NCI-H510A treated with DMSO at 0.1 percent for 48 hours (cell line): ENCODE measurements at places on chromosomes 12 and 14.

DNA sequence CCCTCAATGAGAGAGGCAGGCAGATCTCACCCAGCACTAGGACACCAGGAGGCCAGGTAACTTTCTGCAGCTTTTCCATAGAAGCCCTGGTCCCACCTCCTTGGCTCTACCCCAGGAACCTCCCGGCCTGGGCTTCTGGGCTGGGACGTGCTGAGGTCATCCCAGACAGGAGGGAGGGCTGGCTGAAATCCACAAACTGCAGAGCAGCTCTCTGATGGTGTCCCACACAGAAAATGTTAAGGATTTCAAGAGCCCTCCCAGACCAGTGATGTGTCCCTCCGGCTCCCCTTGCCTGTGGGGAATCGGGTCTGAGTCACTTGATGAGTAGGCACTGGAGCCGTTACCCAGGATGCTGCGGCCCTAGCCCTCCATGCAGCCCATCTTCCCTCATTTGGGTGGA is 124.1 kb downstream of the ESRRB start:
- DNase-seq, result no peak

DNA sequence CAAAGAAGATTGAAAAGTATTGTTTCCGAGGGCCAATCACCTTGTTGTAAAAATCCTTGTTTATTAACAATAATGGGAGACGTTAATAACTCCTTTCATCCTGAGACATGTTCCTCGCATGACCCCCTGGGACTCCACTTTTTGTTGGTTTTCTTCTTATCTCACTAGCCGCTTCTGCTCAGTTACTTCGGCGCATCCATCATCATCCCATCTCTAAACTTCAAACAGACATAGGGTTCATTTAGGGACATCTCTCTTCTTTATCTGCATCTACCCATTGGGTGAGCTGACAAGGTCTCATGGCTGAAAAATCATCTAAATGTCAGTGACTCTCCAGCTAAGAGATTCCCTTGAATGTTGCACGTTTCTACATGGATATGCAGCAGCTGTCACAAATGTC is 252.2 kb downstream of the ANO2 start:
- no peak for DNase-seq

DNA sequence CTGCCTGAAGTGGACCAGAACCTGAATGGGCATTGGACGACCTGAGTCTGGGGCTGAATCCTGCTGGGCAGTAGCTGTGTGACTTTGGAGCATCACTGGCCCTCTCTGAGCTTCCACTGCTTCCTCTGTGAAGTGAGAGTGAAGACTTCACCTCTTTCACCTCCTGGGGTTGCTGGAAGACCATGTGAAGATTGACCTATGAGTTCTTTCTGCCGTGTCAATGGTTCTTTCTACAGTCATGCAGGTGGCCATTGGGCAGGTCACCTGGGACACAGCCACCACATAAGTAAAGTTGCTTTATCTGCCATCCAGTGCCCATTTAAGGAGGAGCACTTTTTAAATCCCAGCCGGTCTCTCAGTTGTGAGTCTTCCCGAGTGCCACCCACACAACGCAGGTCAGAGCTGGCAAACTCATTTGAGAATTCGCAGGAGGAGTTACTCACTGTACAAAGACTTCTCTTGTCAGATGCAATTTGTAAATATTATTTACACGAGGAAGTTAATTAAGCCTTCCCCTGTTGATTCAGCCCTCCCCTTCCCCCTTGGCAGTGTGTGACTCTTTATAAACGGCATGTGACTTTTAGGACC is 74.8 kb upstream of the TCL1B start:
- DNase-seq, result no peak

DNA sequence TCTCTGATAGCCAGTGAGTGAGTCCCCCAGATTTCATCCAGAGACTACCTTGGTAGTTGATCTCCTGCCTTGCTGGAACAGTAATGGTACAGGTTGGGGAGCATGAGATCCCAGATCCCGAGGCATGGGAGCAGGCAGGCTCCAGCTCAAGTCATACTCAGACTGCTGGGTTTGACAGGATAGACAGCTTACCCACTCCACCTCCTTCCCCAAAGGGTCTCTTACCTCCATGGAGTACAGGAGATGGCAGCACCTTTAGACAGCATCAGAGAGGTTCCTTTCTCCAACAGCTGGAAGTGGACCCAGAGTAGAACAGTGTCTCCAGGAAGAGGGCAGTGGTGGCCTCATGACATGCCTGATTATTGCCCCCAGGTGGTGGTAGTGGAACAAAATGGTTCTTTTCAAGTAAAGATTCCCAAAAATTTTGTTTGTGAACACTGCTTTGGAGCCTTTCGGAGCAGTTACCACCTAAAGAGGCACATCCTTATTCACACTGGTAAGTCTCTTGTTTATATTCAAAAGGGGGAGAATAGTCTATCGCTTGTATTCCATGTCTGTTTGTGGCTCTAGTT is 4.9 kb upstream of the CSAD start:
- no peak for DNase-seq

GRCh38 chr14:26870722-26871617 is 273.1 kb upstream of the NOVA1 start:
- no peak for DNase-seq

GRCh38 chr14:85529803-85530574 is at the start of gene FLRT2:
Gene FLRT2, plus strand, starts transcription at chr14:85530144. Its CDS starts 91,371 bp downstream, at chr14:85621515.
- no peak for DNase-seq

- DNase-seq, result no peak
Measured at GRCh38 chr12:62862259-62862881, 72.6 kb downstream of the PPM1H start.

DNA sequence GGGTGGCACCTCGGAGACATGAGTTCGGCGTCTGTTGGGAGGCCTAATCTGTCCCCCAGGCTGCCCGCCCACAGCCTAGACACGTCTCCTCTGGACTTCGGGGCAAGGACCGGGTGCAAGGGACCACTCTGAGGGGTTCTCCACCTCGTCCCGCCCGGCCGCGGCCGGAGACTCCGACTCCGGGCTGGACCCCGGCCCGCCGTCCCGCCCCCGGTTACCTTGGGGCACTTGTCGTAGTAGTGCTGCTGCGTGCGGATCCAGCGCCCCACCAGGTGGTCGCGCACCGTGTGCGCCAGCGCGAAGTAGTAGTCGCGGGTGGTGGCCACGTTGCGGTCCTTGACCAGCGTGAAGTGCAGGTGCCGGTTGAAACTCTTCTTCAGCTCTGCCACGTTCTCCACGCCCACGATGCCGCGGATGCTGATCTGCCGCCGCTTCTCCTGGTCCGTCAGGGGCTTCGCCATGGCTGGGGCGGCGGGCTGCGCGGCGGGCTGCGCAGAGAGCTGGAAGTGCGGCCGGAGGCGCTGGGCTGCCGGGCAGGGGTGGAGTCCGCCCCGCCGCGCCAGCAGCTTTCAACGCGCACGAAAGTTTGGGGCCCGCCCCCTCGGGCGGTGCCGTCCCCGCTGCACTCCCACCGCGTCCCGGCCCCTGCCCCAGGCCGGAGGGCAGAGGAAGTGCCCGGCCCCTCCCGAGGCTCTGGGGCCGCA is at the start of gene PYGL:
PYGL (minus strand) TSS at position 541 of the 704 bp plus-strand sequence; CDS start at position 461, 80 bp downstream.
- DNase-seq, result peak; percentile 66
